ENCODE measurements at places on chromosomes 1 and 21.

GRCh38 chr1:35844826-35845225 is 37.0 kb downstream of the AGO4 start:
- DNase-seq = no peak

DNA sequence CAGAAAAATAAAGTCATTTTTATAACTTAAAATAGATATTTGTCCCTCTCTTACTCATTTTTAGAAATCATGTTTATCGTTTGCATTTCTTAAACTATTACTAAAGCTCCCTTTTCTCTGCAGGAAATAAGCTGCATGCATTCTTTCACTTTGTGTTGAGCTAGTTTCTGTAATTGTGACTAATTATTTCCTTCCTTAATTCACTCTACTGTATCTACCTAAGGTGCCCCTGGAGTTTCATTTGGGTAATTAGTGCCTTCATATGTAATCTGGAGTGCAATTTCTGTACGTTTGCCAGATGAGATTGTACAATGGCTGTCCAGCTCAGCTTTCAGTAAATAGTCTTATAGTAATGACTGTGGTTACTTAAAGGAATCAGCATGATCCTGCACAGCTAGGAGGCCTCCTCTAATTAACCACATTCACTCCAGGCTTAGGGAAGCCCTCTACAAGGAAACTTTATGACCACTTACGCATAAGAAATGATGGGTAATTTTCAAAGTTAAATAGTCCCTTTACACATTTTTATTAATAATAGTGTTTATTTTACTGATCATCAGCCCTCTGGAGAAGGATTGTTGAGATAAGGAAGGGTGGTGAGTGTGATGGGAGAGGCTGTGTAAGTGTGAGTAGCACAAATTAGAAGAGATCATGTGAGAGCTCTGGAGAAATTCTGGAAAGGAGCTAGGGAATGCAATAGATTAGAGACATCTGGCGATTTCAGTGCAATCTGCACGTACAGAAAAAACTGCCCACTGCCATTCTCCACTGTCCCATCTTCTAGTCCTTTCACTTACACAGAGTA is 86.8 kb downstream of the LRRC8C start:
- no peak for DNase-seq

GRCh38 chr1:94081566-94082344 is 39.2 kb downstream of the ABCA4 start:
- DNase-seq = no peak

DNA sequence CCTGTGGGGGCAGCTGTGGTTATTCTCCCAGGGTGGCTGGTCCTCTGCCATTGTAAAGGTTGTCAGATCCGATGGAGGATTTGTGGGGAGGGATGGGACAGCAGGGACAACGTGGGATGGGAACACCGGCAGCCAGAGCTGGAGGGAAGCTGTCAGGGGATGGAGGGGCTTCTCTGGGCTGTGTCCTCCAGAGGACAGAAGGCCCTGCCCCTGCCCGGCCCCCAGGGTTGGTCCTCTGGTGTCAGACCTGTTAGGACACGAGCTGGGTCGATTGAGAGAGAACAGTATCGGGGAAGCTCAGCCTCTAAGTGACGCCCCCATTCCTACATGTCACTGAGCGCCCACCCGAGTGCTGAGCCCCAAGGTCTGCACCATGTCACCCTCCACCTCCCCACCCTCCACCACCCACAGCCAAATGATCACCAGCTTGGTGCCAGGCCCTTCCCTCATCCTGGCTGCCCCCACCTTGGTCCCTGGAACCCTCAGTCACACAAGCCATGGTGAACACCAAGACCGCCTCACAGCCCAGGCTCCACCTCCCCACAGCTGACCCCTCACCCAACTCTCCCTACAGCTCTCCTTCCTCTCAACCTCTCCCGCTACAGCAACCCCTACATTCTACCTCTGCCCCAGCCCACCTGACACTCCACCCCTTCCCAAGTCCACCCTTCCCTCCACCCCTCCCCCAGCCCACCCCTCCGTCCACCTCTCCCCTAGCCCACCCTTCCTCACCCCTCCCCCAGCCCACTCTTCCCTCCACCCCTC is 244.4 kb downstream of the MATN1 start:
- no peak for DNase-seq

DNA sequence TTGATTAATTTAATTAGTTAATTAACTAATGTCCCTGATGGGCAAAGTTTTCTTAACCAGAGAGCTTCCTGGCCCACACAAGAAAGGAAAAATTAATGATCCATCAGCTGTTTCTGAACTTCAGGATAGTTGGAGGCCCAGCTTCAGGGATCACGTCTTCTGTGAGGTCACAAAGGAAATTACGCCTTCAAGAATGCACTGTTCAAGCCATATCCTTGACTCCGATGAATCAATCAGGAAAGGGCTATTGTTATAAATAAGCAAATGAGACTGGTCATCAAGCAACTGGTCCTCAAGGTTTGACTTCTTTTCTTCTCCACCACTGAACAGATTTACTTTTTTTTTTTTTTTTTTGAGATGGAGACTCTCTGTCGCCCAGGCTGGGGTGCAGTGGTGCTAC is 40.6 kb downstream of the TCP10L start:
- DNase-seq = no peak

DNA sequence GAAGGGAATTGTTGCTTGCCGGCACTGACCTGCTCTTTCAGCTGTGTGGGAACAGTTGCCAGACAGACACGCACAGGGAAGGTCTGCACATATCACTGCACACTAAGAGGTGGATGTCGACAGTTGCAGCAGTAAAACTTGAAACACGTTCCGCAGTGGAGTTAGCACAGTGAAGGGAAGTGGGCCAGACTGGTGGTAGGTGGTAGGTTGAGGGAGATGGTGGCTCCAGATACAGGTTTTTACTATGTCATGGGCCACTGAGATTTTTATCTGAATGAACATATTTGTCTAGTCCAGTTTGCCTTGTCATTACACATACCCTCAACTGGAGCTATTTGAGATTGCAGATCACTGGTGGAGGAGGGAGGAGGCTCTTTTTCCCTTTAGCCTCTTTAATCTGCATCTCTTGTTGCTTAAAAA is 13.5 kb downstream of the MRPS6 start:
- no peak for DNase-seq

DNA sequence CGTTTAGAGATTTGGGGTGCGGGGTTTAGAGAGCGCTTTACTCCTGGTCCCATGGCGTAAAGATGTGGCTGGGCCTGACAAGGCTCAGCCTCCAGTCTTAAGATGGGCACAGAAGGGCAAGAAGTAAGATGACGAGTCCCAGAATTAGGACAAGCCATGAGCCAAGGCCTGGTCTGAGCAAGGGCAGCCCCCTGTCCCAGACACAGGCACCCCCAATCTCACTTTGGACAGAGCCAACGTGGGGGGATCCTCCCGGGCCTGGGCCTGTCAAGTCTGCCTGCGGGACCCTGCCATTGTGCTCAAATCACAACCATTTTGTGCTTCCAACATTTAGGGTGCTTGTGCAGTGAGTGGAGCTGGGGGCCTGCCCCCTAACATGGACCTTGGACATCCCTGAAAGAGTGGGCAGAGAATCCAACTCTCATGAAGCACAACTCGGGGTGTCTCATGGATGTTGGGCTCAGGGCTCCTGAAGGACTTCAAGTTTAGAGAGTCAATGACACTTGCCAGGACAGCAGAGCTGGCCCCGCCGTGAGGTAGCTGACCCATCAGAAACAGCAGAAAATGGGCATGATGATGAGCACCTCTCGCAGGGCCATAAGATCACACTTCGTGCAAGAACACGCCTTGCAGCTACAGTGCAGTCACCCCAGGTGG is 52.6 kb downstream of the KIF21B start:
- no peak for DNase-seq

DNA sequence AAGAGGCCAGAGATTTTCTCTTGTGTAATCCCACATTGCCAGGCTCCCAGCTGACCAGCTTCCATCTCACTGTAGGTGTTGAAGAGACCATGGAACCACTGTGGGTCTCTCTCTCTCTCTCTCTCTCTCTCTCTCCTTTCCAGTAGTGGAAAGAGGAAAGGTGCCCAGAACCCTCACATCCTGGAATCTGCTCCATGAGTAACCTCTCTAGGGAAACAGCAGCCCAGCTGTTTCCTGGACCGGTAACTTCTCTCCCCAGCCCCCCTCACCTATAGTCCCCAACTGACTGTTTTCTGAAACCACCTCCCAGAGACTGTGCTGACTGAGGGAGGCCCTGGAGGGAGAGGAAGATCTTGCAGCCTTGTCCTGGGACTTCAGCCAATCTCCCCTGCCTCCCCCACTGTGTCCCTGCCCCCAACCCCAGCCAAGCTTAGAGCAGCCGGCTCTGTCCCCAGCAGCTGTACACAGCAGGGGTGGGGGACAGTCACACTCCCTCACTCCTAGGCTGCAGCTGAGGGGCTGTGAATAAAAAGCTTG is 20.6 kb upstream of the SLC45A3 start:
- DNase-seq = no peak

- no peak for DNase-seq
Observed at GRCh38 chr1:160866001-160866694, 3.5 kb upstream of the CD244 start.

DNA sequence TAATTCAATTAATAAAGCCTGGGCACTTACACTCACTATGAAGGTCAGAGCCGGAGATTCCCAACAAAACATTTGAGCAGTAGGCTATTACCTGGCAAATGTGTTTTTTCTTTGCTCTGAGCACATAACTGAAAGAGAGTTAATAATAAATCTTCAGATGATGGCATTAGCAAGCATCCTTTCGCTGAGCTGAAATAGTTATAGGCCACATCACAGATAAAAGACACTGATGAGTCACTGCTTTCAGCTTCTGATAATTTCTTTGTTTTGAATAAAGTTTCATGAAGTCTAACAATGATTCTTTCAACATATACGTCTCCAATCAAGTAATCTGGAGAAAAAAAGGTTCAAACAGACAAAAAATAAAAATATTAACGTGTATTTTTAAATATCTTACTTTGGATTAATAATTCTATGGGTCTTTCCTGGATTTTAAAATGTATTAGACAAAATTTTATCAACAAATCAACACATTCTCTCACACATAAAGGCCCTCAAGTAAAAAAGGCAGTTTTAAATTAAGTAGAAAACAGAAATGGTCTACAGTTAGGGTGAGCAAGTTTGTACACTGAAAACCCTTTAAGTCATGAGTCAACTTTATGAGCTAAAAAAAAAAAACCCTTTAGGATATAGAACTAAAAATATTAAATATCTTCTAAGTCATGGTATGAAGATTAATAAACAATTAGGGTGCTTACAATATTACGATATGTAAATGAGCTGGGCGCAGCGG is 33.1 kb downstream of the LTN1 start:
- no peak for DNase-seq

DNA sequence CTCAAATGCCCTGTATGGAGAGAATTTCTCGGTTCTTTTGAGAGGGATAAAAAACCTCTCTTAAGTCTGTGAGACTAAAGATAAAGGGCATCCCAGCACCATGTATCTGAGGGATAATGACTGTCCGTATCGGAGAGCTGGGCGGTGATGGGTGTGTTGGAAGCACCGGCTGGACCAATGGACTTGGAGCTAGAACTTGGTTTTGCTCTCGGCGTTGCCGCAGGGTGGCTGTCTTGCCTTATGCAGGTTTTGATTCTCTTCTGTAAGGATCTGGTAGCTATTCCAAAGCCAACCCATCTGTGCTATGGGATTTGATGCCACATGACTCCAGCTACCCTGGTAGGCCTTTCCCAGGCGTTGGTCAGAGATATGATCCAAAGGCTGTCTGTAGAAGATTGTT is 348.8 kb downstream of the KIF26B start:
- no peak for DNase-seq

DNA sequence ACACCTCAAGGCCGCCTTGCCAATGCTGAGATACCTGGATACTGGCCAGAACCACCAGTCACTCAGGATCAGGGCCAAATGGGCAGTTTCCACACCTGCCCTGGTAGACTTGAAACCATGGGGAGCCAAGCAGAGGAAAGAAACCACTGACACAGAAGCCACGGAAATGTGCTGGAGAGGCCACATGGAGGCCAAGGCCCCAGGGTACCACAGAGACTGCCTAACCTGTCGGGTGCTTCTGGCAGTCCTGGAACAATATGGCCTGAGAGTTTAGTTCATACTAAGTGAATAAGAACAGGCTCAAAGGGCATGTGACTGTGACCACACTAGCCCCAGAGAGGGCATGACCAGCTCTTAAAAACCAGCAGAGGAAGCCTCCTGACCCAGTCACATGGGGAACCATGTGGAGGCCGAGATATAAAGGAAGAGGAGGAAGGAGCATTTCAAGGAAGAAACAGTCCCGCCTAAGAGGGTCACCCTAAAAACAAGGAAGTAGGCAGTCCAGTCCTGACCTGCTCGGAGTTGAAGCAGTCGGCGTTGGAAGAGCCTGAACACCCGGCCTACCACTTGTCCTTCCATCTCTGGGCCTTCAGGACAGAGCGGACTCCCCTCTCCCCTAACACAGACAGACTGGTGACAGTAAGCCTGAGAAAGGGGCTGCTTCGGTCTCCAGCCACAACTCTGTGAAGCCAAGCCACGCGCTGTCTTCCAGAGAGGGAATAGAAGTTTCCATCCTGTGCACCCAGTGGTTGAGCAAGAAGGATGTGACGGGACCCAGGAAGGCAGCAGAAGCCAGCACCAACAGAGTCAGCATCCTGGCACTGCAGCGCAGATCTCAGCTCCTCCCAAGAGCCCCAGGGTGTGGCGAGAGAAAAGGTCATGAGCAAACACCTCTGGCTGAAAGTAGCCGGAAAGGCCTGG is at the start of gene DENND2D:
Gene DENND2D, minus strand, starts transcription at position 766 of the 921 bp plus-strand sequence. Its CDS starts 187 bp downstream, at position 579.
- DNase-seq = peak; percentile 40

GRCh38 chr1:161073474-161074121 is 3.9 kb upstream of the ARHGAP30 start:
- no peak for DNase-seq

DNA sequence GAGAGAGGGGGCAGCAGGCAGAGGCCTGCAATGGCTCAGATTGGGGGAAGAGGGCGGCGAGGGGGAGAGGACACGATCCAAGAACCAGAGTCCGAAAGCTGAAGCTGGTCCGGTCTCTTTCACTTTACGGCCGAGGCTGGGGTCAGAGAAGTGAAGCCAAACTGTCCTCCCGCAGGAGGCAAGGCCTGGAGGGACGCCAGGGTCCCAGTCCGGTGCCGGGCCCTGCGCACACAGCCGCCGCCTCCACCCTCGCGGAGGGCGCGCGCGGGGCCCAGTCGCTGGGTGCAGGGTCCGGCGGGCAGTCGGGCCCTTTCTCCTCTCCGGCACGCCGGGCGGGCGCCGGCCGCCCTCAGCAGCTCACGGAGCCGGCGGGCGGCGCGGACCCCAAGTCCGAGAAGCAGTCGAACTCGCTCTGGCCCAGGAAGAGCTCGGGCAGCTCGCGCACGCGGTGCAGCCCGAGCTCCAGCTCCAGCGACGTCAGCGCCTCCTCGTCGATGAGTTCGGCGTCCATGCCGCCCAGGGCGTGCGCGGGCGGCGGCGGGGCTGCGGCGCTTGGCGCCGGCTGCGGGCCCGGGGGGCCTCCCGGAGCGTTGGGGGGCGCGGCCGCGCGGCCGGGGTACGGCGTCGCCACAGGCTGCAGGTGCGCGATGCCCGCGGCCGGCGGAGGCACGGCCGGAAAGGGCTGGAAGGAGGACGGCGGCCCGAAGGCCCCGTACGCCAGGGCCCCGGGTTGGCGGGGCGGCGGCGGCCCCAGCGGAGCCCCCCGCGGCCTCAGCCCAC is 749 bp downstream of the CITED4 start:
- DNase-seq = no peak

GRCh38 chr1:69643266-69643665 is 75.5 kb downstream of the LRRC7 start:
- no peak for DNase-seq

GRCh38 chr1:54774820-54775498 is 10.6 kb upstream of the PARS2 start:
- DNase-seq = no peak
